ENCODE measurements at places on chromosomes 2 and 18. TPM values are rescaled to one million over a fixed set of nuclear protein-coding genes. Genes with fewer than 3 reads are reported as not detected.

LANCL1 gene
- total RNA-seq, result 47.4 TPM

PNO1 gene
- total RNA-seq, result 13.4 TPM

ARHGAP25 gene
- 20.4 TPM for total RNA-seq

IKZF2 gene
- 12.4 TPM for total RNA-seq

C18orf54 gene
- 3.1 TPM for total RNA-seq

CFAP53 gene
- total RNA-seq, result 1.3 TPM

AMER3 gene
- total RNA-seq, result not detected

ADRA2B gene
- total RNA-seq, result 1.4 TPM

TCF23 gene
- total RNA-seq, result 0.38 TPM

AGXT gene
- 0.09 TPM for total RNA-seq

CWC22 gene
- total RNA-seq, result 20.6 TPM

All from kidney (tissue), 22 donors.